ENCODE measurements at places on chromosomes 3 and 15.

DNA sequence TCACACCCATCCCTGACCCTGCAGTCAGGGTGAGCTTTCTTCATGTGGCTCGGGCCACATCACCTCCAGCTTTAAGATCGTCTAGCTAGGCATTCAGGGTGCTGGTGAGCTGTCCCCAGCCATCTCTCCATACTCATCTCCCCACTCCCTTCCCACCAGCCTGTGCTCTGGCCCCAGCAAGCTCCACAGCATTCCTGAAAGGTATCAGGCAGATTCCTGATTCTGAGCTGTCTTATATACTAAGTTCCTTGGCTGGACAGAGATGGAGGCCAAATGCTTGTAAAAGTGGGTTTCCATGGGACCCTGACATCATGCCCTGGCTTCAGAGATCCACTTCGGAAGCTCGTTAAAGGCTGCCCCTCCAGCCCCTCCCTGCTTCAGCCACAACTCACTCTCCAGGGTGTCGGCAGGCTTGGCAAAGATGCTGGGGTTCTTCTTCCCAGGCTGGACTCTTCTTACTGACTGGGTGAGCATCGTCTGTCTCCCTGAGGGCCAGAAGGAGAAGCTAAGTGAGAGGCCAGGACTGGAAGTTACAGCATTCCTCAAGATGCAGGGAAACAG lies 3.9 kb downstream of the CILP start:
- no peak for DNase-seq

DNA sequence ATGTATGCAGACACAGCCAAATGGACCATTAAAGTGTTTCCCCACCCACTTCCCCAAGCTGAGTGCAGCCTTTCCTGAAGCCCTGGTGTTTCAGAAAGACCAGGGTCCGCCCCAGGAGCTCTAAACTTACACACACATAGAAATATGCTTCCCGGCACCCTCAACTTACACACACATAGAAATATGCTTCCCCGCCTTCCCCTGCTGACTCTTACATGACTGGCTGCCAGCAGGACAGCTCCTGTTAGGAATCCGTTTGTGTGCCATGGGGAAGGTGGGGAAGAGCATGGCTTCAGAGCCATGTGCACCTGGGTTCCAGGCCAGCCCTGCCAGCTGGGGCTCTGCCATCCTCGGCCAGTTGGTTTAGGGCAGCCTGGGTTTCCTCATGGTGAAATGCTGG lies 3.6 kb downstream of the CLEC3B start:
- no peak for DNase-seq

DNA sequence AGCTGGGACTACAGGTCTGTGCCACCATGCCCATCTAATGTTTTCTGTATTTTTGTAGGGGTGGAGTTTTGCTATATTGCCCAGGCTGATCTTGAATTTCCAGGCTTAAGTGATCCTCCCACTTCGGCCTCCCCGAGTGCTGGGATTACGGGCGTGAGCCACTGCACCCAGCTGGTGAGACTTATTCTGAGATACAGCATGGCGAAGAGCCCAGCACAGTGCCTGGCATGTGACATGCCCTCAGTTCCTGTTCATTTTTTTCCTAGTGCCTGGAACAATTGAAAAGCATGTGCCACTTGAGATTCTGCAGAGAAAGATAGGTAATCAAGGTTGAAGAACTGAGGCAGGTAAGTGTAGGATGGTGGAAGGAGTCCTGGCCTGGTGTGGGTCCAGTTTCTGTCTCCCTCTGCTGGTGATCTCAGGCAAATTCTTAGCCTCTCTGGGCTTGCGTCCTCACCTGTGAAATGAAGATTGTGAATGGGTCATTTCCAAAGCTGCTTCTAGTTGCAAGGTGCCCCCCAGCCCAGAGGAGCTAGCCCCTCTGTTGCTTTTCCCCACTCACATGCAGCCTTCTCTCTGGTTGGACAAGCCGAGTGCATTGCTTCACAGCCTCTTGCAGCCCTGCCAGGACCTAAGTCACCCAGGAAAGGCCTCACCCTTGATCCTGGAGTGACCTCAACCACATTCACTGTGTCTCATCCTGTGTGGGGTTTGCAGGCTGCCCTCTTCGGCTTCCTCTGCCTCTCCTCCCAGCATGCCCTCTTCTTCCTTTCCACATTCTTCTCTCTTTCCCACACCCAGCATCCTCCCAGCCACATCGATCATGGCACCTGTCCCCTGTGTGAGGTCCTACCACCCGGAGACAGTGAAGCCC lies 4.3 kb upstream of the RHCG start:
- DNase-seq, result no peak

DNA sequence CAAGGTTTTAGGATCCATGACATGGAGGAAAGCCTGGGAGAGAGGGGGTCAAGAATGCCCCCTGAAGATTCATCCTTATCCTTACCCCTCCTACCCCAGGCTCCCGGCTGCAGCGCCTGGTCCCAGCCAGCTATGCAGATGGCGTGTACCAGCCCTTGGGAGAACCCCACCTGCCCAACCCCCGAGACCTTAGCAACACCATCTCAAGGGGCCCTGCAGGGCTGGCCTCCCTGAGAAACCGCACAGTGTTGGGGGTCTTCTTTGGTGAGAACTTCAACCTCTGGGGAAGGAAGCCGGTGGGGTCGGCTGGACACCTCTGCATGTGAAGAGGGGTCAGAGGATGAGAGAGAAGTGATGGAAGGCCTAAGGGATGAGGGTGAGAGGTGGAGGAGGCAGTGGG lies 4.3 kb downstream of the DUOX1 start:
- DNase-seq, result no peak

Measured in RCC 7860 (cell line).